ENCODE measurements at places on chromosomes 1 and 21.

- peak; percentile 29 for DNase-seq
These were observed 8.2 kb downstream of the TBX15 start for GRCh38 chr1:118979754-118980575.

DNA sequence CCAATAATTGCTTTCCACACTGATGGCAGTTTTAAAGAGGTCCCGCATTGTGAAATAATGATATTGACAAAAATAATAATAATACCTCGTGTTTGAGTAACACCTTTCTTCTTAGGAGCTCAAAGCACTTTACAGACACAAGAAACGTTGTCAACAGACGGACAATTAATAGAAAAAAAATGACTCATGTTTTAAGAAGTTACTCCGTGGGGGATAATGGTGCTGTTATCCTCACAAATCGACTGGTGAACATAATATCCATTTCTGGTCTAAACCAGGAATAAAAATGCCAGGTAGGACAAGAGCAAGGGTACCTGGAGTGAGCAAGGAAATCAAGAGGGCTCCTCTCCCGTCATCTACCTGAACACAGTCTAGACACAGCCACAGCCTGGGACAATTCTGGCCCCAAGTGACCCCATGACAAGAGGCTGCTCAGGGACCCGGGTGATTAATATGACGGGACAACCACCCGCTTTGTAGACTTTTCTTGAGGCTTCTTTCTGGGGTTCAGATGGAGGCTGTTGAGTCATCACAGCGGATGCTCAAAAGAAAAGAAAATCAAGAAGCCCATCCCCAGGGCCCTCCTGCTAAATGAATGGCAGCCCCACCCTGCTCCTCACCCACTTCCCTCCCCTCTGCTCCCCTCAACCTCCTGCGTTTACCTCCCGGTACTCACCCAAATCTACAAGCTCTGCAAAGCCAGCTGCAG is 146.2 kb upstream of the IRF2BP2 start:
- no peak for DNase-seq

DNA sequence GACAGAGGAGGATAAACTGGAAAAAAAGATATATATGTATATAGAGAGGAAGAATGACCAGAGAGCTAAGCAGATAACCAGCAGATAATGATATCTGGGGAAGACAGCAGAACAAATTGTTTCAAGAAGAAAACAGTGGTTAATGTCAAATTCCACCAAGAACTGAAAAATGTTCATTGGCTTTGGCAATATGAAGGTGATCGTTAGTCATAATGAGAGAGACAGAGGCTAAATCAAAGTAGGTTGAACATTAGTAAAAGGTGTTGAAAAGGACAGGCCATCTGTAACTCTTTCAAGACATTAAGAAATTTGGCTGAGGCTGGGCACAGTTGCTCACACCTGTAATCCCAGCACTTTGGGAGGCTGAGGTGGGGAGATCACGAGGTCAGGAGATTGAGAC is 25.3 kb upstream of the CR2 start:
- no peak for DNase-seq

- DNase-seq = no peak
These were observed 3.3 kb downstream of the AKT3 start for GRCh38 chr1:243846761-243847160.

DNA sequence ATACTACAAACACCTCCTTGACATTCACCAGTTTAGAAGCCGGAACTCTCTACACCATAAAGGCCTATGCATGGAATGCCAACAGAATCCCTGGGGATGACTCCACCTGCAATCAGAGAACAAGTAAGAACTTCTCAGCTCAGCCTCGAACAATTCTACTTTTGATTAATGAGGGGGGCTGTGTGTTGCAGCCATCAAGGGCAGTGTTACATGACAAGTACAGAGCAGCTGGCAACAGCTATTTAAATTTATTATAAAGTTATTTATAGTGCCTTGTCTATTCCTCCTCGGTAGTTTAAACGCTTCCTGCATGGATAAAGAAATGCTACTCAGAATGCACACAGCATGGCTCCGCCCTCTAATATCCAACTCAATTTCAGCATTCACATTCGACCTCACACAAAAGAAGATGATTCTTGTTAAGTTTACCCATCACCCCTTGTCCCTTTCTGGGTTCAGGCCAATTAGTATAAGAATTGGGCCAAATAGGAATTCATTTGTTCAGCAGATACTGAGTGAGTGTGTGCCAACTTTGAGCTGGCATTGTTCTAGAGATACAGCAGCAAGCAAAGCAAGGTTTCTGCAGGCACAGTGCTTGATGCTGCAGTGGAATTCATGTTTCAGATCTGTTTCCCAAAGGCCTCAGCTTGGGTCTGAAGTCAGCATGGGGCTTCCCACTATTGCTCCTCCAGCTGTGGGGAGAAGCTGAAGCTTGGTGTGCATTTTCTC is 6.4 kb downstream of the FNDC7 start:
- no peak for DNase-seq

- no peak for DNase-seq
These were observed 83.7 kb downstream of the HLCS start for GRCh38 chr21:36882776-36883175.

GRCh38 chr1:240242601-240243144 is 151.0 kb downstream of the FMN2 start:
- no peak for DNase-seq

GRCh38 chr1:191886977-191887376 is 271.3 kb upstream of the RGS18 start:
- no peak for DNase-seq

GRCh38 chr1:234851450-234852438 is 241.8 kb upstream of the IRF2BP2 start:
- DNase-seq = peak; percentile 88

GRCh38 chr1:182293119-182293589 is 98.4 kb downstream of the GLUL start:
- DNase-seq = no peak

GRCh38 chr1:214719207-214719606 is 116.2 kb downstream of the CENPF start:
- DNase-seq = no peak

GRCh38 chr1:56520016-56520601 is 59.3 kb downstream of the PLPP3 start:
- DNase-seq = no peak

DNA sequence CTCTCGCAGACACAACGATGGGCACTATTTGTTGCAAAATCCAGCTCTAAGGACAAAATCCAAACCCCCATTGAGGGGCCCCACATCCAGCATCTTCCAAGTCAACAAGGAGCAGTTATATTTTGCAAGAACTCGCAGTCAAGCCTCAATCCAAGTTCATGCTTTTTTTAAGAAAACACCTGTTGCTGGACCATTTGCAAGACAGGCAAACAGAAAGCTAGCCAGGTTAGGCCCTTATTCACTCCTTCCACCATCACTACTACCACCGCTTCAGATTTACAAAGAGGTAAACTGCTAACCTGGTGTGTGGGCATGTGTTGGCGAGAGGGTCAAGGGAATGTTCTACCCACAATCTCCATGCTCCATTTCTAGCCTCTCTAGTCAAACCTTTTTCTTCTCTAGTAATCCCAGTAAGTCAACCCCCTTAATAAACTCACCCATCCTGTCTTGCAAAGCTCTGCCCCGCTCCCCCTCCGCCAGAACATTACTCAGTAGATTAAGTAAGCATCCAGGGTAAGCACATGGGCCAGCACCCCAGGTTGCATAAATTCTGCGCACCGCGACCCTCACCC is 703 bp downstream of the ERI3 start:
- peak; percentile 9 for DNase-seq

DNA sequence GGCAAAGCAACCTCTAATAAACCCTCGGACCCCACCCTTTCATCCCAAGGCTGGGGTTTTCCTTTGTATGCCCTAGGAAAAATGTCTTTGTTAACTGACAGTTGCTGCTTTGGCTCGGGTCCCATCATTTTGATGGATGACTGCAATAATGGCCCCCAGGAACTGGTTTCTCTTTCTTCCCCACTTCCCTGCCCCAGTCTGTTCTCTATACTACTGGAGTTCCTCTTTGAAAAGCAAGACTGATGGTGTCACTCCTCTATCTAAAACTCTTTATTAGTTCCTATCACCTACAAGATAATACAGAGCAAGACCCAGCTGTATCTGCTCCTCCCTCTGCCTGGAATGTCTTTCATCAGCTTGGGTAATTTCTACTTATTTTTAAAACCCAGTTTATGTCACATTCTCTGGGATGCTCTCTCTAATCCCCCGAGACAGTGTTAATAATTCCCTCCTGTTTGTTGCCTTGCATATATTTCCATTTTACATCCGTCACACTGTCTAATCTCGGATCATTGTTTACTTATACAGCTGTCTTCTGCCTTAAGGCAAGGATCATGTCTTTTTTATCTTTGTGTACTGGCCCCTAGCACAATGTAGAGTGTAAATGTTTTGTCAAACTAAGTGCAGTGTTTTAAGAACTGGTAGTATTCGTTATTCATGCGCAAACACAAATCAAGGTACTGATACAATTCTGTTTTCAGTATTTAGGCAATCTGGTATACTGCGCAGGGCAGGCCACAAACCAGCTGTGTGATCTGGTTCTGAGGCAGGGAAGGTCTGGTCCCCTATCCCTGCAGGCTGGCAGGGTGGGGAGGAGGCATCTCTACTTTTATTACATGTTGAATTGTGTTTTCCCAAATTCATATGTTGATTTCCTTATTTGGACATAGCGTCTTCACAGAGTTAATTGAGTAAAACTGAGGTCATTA is 16.1 kb downstream of the SLAMF1 start:
- peak; percentile 14 for DNase-seq

GRCh38 chr1:2786329-2787162 is 14.9 kb downstream of the TTC34 start:
- peak; percentile 74 for DNase-seq

DNA sequence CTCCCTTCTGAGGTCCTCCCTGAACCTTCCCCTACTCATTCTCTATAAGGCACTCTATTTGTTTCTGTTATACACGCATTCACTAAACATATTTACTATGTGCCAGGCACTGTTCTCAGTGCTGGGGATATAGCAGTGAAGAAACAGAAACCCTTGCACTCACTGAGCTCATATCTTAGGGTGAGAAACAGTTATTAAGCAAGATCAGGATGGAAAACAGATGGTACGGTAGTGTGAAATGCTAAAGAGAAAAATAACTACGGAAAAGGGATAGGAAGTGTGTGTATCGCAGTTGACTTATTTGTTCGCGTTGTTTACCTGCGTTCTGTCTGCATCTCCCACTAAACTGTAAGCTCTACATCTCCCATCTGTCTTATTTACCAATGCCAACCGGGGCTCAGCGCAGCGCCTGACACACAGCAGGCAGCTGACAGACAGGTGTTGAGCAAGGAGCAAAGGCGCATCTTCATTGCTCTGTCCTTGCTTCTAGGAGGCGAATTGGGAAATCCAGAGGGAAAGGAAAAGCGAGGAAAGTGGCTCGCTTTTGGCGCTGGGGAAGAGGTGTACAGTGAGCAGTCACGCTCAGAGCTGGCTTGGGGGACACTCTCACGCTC is 572 bp downstream of the CYB5RL start:
- peak; percentile 26 for DNase-seq

DNA sequence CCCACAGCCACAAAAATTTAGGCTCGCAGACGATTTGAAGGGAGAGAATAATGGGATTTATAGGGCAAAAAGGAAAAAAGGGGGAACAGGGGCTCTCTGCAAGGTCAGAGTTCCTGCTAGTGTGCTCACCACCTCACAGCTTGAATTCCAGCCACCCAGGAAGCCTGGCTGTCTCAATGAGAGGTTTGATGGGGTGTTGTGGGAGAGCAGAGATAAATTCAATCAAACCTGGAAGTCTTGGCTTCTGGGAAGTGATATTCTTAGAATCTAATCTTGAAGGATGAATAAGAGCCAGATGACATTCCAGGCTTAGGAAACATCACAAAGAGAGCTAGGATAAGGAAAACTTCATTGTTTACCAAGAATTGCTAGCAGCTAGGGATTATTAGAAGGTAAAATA is 47.4 kb upstream of the C21orf91 start:
- DNase-seq = no peak

DNA sequence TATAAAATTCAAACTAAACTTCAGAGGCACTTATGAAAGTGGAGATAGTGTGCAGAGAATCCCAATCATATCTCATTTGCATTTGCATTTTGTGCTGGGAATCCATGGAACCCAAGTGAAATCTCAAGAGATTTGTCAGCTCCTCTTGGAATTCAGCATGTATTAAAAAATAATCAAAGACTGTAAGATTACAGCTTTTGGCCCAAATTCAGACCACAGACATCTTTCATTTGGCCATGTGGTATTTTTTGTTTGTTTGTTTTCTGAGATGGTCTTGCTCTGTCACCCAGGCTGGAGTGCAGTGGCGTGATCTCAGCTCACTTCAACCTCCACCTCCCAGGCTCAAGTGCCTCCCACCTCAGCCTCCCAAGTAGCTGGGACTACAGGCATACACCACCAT is 3.8 kb upstream of the CACYBP start:
- no peak for DNase-seq

- peak; percentile 85 for DNase-seq
These were observed at the start of gene FRRS1 for GRCh38 chr1:99766378-99766800. FRRS1 (minus strand) TSS chr1:99766635; CDS start chr1:99748768, 17,867 bp downstream.

DNA sequence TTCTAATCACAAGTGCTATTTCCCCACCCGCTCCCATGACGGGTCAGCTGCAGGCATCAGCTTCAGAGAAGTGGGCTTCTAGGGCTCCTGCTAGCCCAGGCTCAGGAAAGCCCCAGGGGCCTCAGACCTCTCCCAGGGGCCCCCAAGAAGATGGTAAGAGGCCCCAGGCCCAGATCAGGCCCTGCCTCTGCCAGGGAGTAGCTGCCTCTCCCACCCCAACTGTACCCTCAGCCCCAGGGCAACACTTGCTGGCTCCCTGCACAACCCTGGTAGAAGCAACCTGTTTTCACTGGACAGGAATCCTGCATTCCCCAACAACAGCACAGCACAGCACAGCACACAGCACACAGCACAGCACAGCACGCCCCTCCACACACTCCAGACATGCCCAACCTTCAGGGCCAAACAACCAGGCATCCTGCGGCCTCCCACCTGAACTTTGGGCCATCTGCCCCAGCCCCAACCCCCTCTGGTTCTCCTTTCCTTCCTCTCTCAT is 6.5 kb downstream of the BLACAT1 start:
- no peak for DNase-seq

- DNase-seq = peak; percentile 94
These were observed 5.1 kb downstream of the ZC3H12A start for GRCh38 chr1:37479255-37480124.

GRCh38 chr1:221911714-221912113 is 169.8 kb upstream of the DUSP10 start:
- no peak for DNase-seq

DNA sequence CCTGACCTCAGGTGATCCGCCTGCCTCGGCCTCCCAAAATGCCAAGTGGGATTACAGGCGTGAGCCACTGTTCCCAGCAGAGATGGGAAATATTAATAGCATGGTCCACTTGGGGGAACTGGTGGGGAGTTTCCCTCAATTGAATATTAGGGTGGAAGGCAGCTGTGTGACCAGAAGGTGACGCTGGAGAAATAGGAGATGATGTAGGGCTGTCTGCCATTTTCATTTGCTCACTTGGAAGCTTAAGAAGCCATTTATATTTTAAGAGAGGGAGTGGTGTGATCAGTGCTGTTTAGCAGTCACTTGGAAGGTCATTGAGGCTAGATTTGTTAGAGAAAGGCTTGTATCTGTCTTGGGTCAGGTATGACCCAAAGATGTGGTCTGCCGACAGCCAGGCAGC is 19.9 kb downstream of the KDM4A start:
- DNase-seq = no peak

Measured in suppressor macrophage (primary cell).